ENCODE measurements at places on chromosomes 2 and 18.

DNA sequence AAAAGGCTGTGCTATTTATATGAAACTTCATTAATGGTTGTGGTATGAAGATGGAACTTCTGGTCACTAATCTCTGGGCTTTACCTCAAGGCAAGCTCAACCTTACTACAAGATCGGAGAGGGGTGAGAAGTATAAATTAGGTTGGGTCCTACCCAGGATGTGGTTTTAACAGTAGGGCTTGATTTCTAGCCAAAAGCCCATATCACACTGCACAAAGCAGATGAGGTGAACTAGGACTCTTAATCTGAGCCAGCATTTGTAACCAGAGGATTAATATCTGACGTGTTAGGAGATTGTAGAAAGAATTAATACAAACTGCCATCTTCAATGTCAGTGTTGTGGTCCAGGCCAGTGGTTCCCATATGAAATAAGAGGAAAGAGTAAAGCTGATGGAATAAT is 86.4 kb upstream of the RGPD4 start:
- no peak for DNase-seq

- DNase-seq: no peak
Measured at GRCh38 chr2:119066272-119066804, 92.2 kb downstream of the C1QL2 start.

- DNase-seq: no peak
Measured at GRCh38 chr18:53937037-53937436, 287.4 kb downstream of the MBD2 start.

DNA sequence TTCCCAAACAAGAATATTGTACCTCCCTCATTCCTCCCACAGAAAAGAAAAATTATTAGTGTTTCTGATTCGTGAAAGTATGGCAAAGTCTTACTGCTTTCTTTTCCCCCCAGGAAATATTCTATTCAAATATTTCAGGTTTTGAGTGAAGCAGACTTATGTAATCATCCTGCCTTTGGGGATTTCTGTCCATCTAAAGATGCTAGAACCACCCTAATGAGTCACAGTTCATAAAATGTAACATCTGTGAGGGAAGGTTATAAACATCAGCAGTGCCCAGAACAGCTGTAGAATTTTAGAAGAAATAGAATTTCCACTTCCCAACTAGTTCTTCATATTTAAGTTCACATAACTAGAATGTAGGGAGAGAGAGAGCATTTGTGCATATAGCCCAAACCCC is 39.0 kb downstream of the EEF1B2 start:
- no peak for DNase-seq

- no peak for DNase-seq
Measured at GRCh38 chr18:43022874-43023273, 92.6 kb downstream of the RIT2 start.

DNA sequence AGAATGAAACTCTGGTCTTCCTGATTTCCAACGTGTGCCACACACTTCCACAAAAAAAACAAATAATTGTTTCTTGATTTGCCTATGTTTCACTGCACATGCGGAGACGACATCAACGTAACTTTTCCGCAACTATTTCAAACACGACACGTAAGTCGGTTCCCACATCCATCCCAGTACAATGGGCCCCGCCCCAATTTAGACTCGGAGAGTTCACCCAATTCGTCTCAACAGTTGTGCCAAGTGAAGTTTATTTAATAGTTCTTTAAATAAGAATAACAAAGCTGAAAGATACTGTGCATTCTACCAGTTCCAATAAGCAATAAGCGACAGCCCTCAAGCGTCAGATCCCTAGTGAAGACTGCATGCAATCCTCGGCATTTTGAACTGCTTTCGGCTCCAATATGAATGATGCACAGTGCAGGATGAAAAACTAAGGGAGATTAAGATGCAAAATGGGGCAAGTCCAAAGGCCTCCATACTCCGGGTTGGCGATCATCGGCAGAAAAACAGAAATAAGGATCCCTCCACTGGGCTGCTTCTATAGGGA is 664 bp downstream of the CCT4 start:
- peak; percentile 20 for DNase-seq

GRCh38 chr2:40403233-40403836 is 48.6 kb downstream of the SLC8A1 start:
- DNase-seq: peak; percentile 22

GRCh38 chr2:208148803-208149202 is 2.8 kb upstream of the CRYGB start:
- DNase-seq: no peak

DNA sequence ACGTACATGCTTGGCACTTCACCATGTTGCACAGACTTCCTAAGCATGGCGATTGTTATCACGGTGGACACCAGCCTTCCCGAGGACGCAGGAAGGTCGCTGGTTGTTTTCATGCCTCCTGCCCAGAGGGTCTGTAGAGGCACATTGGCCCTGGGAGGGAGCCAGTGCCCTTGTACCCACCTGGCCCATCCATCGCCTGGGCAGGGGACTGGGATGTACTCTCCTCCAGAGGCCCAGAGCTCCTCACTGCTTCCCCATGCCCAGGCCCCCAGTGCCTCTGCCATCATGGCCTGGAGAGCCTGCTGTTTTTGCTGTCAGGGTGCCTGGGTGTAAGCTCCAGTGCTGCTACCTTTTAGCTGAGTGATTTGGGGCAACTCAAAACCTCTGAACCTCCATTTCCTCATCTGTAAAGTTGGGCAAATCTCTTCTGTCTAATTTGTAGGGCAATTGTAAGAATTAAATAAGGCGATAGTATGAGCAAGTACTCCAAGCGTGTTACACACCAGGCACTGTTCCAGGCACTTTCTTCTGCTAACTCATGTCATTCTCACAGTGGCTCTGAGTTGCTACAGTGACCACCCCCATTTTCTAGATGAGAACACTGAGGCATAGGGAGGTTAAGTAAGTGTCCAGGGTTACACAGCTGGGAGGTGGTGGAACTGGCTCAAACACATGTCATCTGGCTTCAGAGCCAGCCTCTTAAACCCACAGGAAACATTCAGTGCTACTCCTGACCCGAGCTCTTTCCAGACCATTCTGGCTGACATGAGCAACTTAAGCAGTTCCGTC is 45.3 kb downstream of the GREB1 start:
- DNase-seq: no peak

- DNase-seq: no peak
Measured at GRCh38 chr2:188610827-188611226, 319.2 kb downstream of the GULP1 start.

DNA sequence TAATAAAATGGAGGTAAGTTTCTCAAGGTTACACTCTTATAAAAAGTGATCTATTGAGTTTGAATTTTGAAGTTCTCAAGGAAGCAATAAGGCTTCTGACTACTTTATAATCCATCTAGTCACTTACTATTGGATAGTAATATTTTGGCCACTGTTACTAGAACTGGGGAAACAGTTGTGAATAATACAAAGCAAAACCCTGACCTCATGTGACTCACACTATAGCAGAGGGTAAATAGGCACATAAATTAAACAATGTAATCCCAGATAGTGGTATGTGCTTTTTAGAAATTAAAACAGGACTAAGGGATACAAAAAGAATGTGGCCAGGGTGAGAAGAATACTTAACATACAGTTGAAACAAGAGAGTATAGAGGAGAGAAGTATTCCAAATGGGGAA is 78.6 kb downstream of the CALCRL start:
- no peak for DNase-seq

GRCh38 chr2:192059266-192059665 is 135.5 kb downstream of the TMEFF2 start:
- no peak for DNase-seq

DNA sequence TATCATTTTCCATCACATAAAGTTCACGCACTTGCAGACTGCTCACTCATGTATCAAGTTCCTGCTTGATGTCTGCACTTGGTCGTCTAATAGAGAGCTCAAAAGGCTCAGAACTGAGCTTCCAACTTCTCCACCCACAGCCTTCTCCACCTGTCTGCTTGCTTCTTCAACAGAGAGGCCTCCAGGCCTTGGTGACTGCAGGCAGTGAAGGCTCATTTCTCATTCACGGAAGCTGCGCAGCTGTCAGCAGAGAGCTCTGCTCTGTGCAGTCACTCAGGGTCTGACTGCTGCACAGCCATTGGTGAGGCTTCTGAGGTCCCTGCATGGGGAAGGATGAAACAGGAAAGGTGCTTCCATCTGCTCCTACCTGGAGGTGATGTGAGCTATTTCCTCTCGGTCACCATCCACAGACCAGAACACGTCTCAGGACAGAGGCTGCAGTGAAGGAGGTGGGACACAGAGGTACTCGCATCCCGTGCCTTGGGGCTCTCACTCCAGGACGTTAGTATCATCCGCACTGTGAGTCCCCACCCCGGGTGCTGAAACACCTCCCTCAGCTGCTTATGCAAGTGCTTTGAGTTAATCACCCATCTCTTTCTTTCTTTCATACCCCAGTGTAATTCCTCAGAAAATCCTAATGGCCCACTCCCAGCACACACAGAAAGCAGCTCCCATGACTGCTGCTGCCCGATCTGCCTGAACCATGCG is 126.2 kb downstream of the TMEM18 start:
- no peak for DNase-seq

DNA sequence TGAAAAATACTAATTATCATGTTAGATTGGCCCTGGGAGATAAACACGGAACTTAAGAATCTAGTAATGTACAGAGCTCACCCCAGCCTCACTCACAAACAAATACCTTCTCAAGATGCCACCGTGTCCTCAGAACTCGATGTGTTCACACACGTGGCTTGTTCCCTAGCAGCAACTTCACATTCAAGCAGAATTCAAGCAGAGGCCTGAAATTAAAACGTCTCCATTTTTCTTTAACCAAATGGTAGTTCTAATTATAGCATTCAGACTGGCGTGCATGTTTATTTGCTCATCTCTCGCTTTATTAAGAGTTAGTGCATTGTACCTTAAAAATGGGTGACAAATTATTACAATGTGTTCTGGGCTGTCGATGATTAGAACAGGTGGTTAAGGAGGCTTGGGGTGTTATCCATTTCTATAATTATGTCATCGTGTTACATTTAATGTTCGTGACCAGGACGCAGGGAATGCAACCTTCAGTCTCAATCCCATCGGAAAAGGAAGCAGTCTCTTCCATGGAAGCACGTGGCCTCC is 57.3 kb upstream of the SLC66A3 start:
- no peak for DNase-seq

- no peak for DNase-seq
Measured at GRCh38 chr2:199979398-199979797, 24.0 kb downstream of the MAIP1 start.

All from urothelium cell line (cell line).